ENCODE measurements at places on chromosomes 11 and 22.

- no peak for DNase-seq
Observed at GRCh38 chr11:115499241-115499799, 4.9 kb downstream of the CADM1 start.

GRCh38 chr11:77873345-77873744 lies 52.4 kb downstream of the AAMDC start:
- no peak for DNase-seq

DNA sequence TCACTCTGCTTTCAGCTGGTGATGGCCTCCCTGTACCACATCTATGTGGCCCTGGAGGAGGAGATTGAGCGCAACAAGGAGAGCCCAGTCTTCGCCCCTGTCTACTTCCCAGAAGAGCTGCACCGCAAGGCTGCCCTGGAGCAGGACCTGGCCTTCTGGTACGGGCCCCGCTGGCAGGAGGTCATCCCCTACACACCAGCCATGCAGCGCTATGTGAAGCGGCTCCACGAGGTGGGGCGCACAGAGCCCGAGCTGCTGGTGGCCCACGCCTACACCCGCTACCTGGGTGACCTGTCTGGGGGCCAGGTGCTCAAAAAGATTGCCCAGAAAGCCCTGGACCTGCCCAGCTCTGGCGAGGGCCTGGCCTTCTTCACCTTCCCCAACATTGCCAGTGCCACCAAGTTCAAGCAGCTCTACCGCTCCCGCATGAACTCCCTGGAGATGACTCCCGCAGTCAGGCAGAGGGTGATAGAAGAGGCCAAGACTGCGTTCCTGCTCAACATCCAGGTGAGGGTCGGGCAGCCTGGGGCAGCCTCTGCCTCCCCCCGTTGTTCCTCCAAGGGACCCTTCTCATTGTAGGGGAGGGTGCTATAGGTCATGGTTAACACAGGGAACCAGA lies 5.9 kb downstream of the HMOX1 start:
- no peak for DNase-seq

GRCh38 chr22:20899827-20900423 lies 17.3 kb upstream of the CRKL start:
- no peak for DNase-seq

DNA sequence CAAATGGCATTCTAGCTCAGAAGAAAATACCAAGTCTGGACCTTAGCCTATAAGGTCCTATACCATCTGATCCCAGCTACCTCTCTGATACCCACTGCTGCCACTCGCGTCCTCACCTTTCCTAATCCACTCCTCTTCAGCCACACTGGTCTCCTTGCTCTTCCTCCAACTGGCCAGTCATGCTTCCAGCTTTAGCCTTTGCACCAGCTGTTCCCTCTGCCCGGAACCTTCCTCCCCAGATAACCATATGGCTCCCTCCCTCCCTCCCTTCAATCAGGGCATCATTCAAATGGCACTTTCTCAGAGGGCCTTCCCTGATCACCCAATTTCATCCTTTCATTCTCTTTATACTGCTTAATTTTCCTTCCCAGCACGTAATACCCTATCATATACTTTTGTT lies 67.9 kb downstream of the KCNC1 start:
- no peak for DNase-seq

- DNase-seq: peak; percentile 3
Observed at GRCh38 chr22:37972527-37972926, 11.8 kb downstream of the SOX10 start.

GRCh38 chr11:14446701-14447169 lies 52.9 kb downstream of the COPB1 start:
- no peak for DNase-seq

GRCh38 chr11:7575841-7576725 lies 62.3 kb downstream of the PPFIBP2 start:
- no peak for DNase-seq

DNA sequence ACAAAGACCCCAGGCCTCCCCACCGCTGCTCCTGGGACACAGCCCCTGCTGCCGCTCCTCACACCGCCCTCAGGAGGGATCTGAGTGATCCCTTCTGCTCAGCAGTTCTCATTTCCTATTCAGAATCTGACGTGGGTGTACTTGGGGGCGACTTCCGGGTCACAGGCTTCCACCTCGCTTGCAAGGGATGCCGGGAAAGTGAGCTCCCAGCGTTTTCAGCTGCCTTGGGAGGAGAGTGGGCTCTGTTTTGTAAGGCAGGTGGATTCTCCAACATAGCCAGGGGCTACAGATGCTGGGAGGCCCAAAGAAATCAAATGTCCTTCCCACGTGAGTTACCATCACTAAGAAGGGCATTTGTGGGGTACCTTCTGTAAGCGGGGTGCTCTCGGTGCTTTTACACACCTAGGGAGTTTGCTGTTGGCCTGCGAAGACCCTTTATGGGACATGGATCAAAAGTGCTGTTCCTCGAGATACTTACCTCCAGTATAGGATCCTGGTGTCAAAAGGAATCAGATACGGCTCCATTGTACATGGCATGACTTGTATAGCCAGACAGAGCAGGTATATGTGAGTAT lies 9.7 kb upstream of the LRRC10B start:
- DNase-seq: no peak

- DNase-seq: no peak
Observed at GRCh38 chr11:11416917-11417316, 63.9 kb upstream of the CSNK2A3 start.

DNA sequence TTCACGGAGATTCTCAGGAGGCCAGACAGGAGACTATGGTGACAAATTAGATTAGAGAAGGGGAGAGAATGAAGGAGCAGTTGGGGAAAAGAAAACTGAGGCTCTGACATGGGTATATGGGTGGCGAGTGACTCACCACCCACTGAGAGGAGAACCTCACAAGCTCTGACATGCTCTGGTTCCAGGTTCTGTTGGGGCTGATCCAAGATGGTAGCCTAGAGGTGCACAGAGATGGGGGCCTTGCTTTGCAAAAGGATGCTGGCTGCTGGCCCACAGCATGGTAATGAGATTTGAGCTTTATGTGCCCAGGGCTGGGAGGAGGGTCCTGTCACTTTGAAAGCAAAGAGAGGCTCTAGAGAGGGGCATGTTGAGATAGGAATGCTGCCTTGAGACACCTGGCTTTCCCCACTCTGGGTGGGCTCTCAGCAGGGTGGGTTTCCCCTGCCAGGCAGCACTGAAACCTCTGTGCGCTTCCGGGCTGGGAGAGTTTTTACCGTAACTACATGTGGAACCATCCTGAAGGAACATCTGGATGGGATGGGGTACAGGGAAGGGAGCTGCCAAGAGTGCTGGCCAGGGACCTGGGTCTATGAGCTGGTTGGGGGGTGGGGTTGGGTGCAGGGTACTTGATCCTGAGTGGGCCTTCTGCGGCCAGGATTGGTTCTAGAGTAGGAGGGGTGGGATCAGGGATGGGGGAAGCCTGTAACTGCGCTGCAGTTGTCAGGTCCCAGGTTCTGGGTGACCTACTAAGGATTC lies 1.2 kb upstream of the GRK2 start:
- DNase-seq: no peak

GRCh38 chr11:19370100-19370861 lies 129.5 kb upstream of the E2F8 start:
- no peak for DNase-seq

DNA sequence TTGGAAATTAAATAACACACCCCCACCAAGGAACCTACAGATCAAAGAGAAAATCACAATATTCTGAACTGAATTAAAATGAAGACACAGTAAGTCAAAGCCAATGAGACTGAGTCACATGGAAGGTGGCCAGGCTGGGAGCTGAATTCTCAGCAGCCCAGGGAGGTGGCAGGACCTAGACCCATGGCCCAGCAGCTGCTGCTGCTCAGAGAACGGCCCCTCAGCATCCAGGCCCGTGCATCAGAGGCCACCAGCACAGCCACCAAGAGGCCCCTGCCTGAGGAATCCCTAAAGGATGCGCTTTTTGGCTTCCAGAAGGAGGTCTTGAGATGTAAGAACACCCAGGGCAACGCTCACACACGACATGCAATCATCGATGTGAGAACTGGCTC lies 35.0 kb downstream of the TBX1 start:
- no peak for DNase-seq

GRCh38 chr11:576811-577610 lies 741 bp downstream of the PHRF1 start:
- no peak for DNase-seq

DNA sequence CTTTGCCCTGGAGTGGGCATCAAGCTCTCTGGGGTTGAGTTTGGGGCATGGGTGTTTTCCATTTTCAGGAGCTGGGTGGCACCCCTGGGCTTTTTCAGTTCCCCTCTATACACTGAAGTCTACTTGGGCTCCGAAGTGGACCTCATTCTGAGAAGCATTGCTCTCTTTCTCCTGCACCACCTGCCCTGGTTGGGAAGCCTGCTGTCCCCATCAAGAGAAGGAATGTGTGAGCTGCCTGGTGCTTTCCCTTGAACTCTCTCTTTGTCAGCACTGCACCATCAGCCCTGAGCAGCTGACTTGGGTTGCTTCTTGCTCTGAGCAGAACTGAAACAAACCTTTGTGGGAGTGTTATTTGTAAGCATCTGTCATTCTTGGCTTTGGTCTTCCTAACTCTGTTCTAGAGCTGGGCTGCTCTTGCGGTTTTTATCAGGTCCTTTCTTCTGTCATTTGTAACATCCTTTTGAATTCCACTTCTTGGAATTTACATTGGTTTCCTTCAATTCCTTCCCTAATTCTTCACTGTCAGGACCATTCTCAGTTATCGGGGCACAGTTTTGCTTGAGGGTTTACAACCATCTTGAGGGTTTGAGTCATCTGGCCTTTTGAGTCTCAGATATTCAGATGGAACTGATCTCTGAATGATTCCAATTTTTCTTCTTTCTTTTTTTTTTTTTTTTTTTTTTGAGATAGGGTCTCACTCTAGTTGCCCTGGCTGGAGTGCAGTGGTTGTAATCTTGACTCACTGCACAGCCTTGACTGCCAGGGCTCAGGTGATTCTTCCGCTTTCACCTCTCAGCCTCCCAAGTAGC lies 20.5 kb downstream of the UBE2L3 start:
- DNase-seq: no peak

DNA sequence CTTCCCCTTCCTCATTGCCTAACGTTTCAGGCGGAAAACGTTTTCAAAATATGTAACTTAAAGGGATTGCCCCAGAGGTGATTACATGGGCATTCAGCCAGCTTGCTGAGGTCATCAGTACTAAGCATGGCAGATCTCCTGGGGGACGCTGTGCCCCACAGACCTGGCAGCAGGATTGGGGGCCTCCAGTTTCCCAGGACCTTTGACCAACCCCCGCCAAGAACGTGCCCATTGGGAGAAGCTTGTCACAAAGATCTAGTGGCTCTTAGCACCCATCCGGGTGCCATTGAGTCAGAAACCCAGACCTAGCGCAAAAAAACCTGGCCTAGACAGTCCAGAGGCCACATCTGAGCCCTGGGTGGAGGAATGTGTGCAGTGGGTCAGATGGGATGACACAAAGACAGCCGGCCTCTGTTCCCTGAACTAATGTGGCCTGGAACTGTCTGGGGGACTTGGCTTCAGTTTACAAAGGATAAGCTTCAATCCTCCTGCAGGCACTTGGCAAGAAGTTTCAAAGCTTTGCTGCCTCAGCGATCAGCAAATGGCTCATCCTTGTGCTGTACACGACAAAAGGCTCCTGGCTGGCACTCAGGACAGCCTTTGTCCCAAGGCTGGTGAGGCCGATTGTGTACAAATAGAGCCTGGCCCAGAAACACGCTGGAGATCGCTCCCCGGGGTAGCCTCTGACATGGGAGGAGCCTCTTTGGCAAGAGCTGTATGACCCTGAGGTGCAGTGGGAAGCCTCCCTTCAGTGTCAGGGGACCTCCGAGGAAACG lies 9.5 kb downstream of the C1QTNF6 start:
- no peak for DNase-seq

GRCh38 chr11:66071381-66071801 lies 1.3 kb downstream of the PACS1 start:
- DNase-seq: no peak

- DNase-seq: no peak
Observed at GRCh38 chr22:37443086-37443485, 15.8 kb upstream of the ELFN2 start.

DNA sequence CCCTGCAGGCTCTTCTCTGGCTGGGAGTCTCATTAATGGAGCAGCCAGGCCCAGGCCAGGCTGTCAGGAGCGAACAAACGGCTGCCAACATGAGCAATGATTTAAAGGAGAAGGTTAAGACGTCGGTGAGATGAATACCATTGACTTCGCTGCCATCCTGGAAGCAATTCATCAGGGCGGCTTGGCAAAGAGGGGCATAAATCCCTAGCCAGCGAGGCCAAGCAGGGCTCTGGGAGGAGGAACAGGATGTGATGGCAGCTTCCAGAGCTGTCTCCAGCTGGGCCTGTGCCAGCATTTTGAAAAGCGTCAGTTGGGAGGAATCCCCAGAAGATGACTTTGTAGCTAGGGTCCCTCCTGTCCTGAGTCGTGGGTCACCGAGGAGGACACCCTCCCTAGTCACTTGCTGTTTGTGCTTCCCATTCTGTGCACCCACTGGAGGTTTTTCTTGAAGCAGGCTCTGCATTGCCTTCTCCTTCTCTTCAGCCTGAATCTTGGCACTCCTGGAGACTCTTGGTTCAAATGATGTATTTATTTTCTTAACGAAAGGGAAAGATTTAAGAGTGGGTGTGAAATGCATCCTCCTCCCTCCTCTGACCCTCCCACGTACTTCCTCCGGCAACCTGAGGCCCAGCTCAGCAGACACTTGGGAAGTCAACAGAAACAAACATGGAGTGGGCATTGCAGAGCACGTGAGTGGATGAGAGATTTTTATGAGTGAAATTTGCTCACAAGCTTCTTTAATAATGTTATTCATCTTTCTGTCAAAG lies 476.3 kb upstream of the CADM1 start:
- DNase-seq: no peak

- peak; percentile 14 for DNase-seq
Observed at GRCh38 chr11:71120471-71120896, 131.9 kb downstream of the SHANK2 start.

DNA sequence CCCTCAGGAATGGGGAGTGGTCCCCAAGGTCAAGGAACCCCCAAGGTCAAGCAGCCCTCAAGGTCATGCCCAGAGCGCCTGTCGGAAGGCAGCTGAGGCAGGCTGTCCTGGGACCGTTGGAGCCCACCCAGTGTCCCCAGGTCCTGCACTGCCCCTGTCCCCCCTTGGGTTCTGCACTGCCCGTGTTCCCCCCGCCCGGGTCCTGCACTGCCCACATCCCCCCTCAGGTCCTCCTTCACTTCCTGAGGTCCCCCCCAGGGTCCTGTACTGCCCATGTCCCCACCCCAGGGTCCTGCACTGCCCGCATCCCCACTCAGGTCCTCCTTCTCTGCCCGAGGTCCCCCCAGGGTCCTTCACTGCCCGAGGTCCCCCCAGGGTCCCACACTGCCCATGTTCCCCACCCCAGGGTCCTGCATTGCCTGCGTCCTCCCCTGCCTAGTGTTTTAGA lies 1073.0 kb downstream of the BRD1 start:
- DNase-seq: no peak

- DNase-seq: no peak
Observed at GRCh38 chr11:95734009-95734572, 55.5 kb downstream of the FAM76B start.
